ENCODE measurements at places on chromosomes 7 and 10.

DNA sequence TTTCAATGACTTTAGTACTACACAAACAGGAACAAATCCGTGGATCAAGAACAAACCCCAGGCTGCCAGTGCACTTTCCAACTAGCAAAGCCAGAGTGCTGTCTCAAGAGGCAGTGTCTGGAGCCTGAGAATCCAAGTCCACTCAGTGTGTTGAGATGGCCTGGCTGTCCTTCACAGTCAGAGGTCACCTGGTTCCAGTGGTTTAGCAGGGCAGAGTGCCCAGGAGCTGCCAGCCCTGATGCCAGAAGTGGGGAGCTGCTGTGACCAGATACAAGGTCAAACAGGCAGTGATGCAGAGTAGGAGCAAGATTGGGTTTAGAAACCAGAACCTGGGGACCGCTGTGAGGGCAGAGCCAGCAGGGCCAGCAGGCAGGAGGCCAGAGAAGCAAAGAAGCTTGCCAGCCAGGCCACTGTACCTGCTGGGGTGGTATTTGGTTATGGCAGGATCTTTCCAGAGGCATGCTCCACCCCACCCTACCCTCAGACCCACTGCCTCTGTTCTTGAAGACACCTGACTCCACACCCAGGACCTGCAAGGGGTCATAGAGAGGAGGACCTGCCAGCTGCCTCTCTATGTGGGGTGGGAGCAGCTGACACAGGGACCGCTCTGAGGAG, 35.6 kb upstream of the C10orf90 start:
- peak; percentile 1 for DNase-seq

- no peak for DNase-seq
Measured at GRCh38 chr10:50400694-50401093, 149.4 kb upstream of the ASAH2 start.

DNA sequence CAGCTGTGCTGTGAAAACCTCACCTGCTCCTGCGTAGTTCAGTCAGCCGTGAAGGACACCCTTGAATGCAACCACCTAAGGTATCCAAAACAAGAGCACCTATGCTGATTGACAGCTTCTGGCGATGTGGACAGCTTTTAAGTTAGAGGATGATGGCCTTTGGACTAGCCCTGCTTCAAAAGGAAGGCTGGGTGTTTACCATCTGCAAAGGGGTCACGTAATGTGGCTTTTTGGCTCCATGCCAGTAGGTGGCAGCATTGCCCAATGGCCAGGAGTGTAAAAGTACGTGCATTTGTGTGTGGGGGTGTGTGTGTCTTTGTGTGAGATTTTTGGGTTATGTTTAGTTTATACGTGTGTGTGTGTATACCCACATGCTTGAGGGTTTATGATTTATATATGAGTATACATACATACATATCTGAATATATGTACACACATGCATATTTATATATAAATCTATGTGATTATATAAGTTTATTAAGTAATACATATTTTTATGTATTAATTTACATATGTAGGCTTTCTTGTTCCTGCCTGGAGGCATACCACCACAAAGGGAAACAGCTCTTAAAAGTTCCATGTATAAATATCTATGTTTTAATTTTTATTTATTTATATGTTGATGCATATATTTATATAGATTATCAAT, 236.3 kb upstream of the ANKRD30A start:
- DNase-seq: peak; percentile 19

GRCh38 chr7:155529845-155530244, 16.5 kb downstream of the CNPY1 start:
- no peak for DNase-seq

DNA sequence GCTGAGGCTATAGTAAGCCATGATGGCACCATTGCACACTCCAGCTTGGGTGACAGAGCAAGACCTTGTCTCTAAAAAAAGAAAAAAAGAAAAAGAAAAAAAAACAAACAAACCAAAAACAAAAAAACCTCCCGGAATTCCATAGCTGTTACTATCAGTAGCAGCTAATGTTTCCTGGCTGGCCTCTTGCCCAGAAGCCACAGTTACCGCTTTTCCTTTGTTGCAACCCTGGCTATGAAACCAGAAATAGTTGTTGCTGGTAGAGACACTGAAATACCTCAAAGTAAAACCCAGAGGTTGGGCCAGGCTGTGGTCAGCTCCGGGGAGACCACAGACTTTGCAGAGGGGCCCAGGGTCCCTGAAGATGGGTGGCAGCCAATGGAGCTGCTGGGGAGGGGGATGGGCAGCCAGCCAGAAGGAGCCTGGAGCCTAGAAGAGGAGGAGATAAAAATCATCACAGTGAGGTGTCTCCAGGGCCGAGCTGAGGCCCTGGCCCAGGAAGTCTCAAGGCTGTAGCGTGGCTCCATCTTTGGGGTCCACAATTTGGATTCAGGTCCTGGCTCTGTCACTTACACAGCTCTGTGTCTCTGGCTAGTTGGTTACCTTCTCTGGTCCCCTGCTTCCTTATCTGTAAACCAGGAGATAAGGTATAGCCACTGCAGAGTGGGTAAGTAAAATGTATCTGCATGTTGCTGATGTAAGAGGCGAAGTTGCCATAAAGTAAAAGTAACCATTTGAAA, 3.4 kb upstream of the CHST12 start:
- DNase-seq: peak; percentile 65

GRCh38 chr10:113097036-113097435, 147.0 kb downstream of the TCF7L2 start:
- no peak for DNase-seq
